ENCODE measurements at places on chromosomes 16 and 17. TPM values are rescaled to one million over a fixed set of nuclear protein-coding genes. Genes with fewer than 3 reads are reported as not detected.

Gene AURKB
- polyA plus RNA-seq, result 0.43 TPM

Gene GAS2L2
- polyA plus RNA-seq, result not detected

Gene KRTAP2-2
- not detected for polyA plus RNA-seq

Gene PRDM7
- not detected for polyA plus RNA-seq
